Cortex of kidney (tissue), 1 donor: ENCODE measurements at places on chromosomes 16 and 17.

DNA sequence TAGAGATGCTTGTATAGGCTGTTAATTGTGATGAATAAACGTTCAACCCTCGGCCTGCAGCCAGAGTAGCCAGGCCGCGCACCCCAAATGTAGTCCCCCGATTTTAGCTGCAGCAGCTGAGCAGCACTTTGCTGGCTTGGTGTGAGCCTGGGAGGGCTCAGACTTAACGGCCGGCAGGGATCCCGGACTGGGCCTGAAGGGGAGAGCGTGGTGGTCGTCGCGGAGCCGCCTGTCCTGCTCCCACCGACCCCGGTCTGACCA, 11.9 kb downstream of the ZNF629 start:
- no peak for DNase-seq

DNA sequence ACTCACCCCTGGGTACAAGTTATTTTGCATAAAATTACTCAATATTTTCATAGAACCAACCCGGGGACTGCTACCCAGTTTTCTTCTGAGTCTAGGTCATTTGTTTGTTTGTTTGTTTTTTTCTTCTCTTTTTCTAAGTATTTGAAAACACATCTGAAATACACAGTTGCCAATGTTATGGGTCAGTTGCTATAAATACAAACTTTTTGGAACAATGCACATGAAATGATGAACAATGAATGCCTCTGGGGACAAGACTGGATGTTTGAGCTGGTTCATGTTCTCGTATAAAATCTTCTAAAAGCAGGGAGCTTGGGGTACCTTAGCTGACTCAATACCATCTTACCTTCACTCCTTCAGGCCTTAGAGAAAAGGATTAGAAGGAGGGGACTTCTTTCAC, 30.5 kb downstream of the TMEM238L start:
- no peak for DNase-seq

GRCh38 chr17:33464669-33465280, 171.7 kb upstream of the ASIC2 start:
- DNase-seq: no peak

DNA sequence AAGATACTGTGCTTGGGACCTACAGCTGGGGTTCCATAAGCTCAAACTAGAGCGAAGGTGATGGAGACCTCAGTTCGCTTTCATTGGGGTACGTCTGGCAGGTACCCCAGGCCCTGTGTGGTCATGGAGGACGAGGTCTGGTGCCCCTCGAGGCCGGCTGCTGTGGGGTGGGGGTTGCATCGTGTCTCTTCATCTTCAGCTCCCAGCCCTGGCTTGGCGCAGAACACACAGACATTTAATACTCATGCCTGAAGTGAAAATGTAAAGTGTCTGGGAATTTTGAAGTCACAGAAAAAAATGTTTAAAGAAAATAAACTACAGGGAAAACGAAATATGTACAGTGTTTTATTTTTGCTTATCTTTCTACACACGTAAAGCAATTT, 80.5 kb downstream of the TBC1D16 start:
- no peak for DNase-seq

- DNase-seq: no peak
Measured at GRCh38 chr17:12866244-12866643, 76.9 kb downstream of the ARHGAP44 start.

- DNase-seq: no peak
Measured at GRCh38 chr16:84048871-84049270, 6.3 kb upstream of the SLC38A8 start.

DNA sequence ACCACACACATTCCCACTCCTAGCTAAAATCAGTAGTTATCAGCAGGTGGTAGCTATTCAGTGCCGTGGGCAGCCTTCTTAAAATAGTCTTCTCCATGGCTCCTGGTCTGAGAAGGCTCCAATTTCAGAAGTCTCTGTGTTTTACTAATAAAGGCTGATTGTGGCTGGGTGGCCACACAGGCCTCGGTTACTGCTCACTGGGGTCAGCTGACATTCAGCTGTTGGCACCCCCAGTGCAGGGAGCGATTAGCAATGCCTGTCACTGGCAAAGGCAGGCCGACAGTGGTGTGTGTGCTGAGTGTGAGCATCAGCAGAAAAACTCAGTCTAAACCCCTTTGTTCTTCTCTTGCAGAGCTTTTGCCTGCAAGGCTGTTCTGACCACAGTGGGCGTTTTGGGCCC, 16.6 kb upstream of the DBNDD1 start:
- DNase-seq: no peak

DNA sequence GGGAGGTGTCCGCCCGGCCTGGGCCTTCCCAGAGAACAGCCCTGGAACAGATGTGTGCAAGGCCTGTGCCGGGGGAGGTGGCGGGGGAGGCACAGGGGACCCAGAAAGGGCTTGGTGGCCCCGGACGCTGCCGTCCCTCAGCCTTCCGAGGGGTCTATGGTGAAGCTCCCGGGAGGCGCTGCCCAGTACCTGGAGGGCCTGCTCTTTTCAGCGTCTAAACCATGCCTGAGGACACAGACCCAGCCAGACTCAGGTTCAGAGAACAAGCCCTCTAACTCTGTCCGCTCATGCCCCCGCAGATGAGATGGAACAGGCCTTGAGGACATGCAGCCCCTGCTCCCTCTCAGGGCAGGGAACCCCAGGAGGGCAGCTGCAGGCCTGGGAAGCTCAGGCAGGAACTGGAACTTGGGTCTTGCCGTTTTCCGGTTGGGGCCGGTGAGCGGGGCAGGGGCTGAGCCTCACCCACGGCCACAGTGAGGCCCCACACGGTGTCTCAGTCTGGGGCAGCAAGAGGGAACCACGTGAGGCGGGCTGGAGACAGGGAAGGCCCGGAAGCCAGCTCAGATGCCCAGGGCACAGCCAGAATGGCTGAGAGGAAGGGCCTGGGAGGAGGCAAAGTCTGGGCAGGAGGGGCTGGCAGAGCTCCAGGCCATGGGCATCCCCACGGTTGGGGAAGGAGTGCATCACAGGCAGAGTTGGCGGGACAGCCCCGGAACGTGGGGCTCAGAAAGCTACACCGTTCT, 12.5 kb downstream of the SLC16A3 start:
- DNase-seq: no peak

- no peak for DNase-seq
Measured at GRCh38 chr17:2695243-2695960, 16.2 kb downstream of the CLUH start.

DNA sequence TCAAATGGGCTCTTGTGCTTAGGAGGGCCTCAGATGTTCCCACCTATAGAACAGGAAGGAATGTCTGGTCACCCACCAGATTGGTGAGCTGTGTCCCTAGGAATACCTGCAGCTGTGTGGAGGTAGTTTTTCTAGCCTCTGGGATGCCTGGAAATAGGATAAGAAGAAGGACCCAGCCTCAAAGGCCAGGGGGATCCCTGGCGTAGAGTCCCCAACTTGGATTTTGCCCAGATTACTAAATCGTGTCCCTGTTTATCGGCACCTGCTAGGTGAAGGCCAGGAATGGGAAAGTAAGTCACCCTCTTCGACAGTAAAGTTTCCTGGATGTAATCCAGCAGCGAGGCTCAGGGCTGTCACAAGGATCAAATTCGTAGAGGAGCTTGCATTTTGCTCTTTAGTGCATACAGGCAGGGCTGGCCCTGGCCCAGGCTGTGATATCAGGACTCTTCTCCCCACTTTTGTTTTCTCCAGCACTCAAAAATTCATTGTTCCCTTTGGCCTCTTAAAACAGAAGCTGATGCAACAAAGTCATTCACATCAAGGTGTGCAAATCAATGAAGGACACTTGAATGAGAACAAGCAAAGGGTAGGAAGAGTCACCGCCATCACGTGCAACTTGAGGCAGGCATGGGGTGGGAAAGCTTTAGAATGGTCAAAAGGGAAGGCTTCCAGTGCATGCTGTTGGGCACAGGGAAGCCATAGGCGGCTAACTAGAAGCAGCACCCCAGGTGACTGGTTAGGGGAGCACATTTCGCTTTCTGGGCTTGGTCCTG, 7.5 kb downstream of the SLC13A2 start:
- no peak for DNase-seq
